ENCODE measurements at places on chromosomes 2 and 18.

GRCh38 chr18:48947560-48947959 lies 3.2 kb downstream of the SMAD7 start:
- no peak for DNase-seq

GRCh38 chr2:55175254-55176093 lies 56.6 kb downstream of the CLHC1 start:
- DNase-seq = no peak

- no peak for DNase-seq
These were observed 1323.2 kb upstream of the DDX18 start for GRCh38 chr2:116491292-116491691.

GRCh38 chr18:3061581-3062312 lies 48.8 kb upstream of the LPIN2 start:
- DNase-seq = no peak

- peak; percentile 7 for DNase-seq
These were observed 210.9 kb upstream of the PKDCC start for GRCh38 chr2:41836948-41837347.

GRCh38 chr18:22783662-22784076 lies 149.5 kb upstream of the RBBP8 start:
- DNase-seq = no peak

GRCh38 chr2:9473308-9473984 lies 905 bp upstream of the IAH1 start:
- DNase-seq = no peak

GRCh38 chr2:119697290-119698020 lies 18.5 kb downstream of the TMEM177 start:
- DNase-seq = no peak

GRCh38 chr2:46001741-46002506 lies 295.3 kb upstream of the EPAS1 start:
- DNase-seq = no peak

GRCh38 chr2:234869969-234870368 lies 81.8 kb upstream of the SH3BP4 start:
- no peak for DNase-seq

GRCh38 chr2:9748577-9748976 lies 94.7 kb upstream of the TAF1B start:
- no peak for DNase-seq

DNA sequence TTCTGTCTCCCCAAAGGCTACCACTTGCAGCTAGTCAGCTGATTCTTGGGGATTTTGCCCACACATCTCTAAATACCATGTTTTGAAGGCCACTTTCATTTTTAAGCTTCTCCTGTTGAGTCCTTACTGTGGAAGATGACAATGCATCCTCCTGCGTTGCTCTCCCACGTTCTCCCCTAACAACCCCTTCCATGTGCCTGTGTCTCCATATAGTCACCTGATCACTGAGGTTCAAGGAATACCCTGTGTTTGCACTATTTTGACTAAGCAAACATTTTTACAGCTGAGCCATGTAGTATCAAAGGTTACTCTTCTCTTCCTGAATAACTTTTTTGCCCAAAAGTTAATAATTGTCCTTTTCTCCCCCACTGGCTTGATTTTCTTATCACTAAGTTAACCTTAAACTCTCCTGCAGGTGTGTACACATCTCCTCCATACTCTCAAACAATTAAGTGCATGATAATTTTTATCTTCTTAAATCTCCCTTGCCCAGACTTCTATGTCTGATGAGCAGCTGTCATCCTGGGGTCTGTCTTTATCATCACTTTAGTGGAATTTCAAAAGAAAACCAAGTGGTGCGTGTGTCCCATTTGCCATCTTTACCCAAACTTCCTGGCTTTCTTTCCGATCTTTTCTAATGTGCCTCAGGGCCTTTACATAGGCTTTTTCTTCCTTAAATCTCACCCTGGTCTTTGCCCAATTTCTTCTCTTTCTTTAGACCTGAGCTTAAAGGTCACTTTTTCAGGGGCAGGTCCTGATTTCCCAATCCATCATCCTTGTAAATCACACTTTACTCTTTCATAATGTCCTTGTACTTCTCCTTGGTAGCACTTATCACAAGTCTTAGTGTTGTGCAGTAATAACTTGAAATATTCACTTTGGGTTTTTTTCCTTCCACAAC lies 85.2 kb upstream of the SPATS2L start:
- no peak for DNase-seq
